Thymus (tissue), 14 donors: ENCODE measurements at places on chromosomes 1 and 21. TPM values are rescaled to one million over a fixed set of nuclear protein-coding genes. Genes with fewer than 3 reads are reported as not detected.

The NBPF6 gene
- not detected for total RNA-seq

The HMCN1 gene
- 0.85 TPM for total RNA-seq

The ST6GALNAC5 gene
- total RNA-seq: 1.4 TPM

The AQP10 gene
- 0.05 TPM for total RNA-seq

The AMY1A gene
- total RNA-seq: 0.05 TPM

The OR2L13 gene
- total RNA-seq: 0.05 TPM

The KCNN3 gene
- total RNA-seq: 1.8 TPM

DNA sequence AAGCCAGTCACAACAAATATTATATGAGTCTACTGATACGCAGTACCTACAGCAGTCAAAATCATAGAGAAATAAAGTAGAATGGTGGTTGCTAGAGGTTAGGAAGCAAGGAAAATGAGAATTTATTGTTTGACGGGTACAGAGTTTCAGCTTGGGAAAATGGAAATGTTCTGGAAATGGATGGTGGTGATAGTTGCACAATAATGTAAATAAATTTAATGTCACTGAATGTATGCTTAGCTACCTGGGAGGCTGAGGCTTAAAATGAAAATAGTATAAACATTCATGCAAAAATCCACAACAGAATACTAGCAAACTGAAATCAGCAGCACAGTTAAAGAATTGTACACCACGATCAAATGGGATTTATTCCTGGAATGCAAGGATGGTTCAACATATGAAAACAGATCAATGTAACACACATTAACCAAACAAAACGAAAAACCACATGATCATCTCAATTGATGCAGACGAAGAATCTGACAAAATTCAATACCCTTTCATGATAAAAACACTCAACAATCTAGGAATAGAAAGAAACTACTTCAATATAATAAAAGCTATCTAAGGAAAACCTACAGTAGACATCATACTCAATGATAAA lies 10.7 kb downstream of the TUT4 start:
- H3K27me3 ChIP-seq: no peaks in the 10 kb centered on the region
- H3K4me1 ChIP-seq: no peaks in the 10 kb centered on the region
- DNase-seq: no peak
- no peaks in the 10 kb centered on the region for H3K36me3 ChIP-seq

DNA sequence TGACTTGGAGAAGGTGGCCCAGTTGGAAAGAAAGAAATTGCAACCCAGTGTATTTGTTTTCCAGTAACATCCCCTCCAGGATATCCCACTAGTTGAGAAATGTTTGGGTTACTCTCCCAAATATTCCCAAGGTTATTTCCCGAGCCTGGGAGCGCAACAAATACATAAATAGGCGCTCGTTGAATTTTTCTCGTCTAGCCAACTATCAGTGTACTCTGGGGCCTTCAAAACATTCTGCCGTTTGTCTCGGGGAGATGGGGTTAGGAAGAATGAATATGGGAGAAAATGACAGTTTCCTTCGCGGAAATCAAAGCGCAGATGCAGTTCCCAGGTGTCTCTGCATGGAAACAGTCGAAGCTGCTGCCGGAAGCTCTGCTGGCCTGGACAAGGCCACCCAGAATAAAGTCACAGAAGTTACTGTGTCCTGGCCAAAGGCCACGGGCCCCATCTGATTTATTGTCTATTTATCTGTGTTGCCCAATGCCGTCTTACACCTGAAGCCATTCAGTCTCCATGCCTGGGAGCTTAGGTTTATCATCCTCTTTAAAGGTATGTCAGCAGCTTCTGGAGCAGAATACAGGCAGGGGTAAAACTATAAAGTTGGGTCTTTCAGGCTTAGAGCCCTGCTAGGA lies 1.0 kb downstream of the C1orf115 start:
- H3K27me3 ChIP-seq: peaks cover 36% of the 10 kb centered on the region
- no peak overlapping the region for H3K27ac ChIP-seq
- no peak for DNase-seq
- H3K4me1 ChIP-seq: peaks cover 5% of the 10 kb centered on the region
- H3K4me3 ChIP-seq: no peak overlapping the region

DNA sequence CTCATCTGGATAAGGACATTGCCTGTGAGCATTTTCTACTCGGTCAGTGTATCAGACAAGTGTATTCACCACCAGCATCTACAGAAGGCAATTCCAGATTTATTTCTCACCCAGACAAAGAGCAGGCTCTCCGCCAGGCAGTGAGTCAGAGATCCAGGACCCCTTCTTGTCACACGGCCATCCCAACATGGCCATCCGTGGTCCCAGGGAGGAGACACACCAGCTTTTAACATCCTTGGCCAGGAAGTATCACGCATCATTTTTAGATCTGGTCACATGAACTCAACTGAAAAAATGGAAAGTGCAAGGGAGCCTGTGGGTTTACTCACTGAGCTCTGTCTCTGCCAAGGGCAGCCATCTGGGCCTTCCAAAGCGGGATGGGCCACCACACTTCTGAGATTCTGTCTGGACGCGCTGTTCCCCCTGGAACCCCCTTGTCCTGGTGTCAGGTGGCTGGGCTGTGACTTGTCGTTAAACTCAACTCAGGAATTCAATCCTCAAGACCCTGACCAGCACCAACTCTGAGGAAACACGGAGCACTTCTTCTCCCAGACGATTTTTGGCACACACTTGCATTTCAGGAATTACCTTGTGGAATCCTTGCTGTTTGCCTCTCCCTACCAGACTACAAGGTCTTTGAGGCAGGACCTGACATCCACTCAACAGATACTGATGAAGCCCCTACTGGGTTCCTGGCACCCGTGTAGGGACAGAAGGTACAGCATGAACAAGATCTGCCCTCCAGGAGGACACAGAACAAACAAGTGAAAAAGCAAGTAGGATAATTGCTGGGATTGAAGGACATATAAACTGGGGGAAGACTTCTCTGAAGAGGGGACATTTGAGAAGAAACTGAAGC lies 21.6 kb upstream of the CCSAP start:
- no peak overlapping the region for H3K27ac ChIP-seq
- H3K4me3 ChIP-seq: no peak overlapping the region
- H3K4me1 ChIP-seq: no peaks in the 10 kb centered on the region
- no peak for DNase-seq

- H3K27me3 ChIP-seq: no peaks in the 10 kb centered on the region
- DNase-seq: no peak
- no peak overlapping the region for H3K27ac ChIP-seq
- H3K4me3 ChIP-seq: no peak overlapping the region
Observed at GRCh38 chr1:86542631-86543030, 4.2 kb upstream of the CLCA4 start.

DNA sequence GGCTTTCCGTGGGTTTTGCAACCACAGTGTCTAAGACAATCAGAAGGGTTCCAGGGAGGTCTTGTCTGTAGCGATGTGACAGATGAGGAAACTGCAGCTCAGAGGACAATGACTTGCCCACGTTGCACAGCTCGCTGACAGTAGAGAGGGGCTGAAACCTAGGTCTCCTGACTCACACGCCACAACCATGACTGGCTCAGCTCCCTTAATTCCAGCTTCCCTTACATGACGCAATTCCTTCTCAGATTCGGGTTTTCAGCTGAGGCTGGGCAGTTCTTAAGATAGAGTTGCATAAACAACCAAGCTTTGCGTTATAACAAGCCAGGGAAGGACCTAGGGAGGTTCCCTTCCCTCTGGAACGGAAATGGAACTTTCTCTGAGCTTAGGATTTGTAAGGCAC lies 36.3 kb downstream of the DHCR24 start:
- H3K27me3 ChIP-seq: no peaks in the 10 kb centered on the region
- DNase-seq: no peak
- H3K36me3 ChIP-seq: peaks cover 11% of the 10 kb centered on the region
- no peaks in the 10 kb centered on the region for H3K4me1 ChIP-seq
- H3K4me3 ChIP-seq: no peak overlapping the region
- H3K27ac ChIP-seq: no peak overlapping the region

- no peaks in the 10 kb centered on the region for H3K36me3 ChIP-seq
- no peak overlapping the region for H3K4me3 ChIP-seq
- no peak overlapping the region for H3K27ac ChIP-seq
- no peaks in the 10 kb centered on the region for H3K27me3 ChIP-seq
Observed at GRCh38 chr1:86303041-86303690, 93.0 kb downstream of the ODF2L start.

- H3K36me3 ChIP-seq: no peaks in the 10 kb centered on the region
- no peaks in the 10 kb centered on the region for H3K4me1 ChIP-seq
- no peak for DNase-seq
Observed at GRCh38 chr1:82091729-82092128, 291.0 kb downstream of the ADGRL2 start.

DNA sequence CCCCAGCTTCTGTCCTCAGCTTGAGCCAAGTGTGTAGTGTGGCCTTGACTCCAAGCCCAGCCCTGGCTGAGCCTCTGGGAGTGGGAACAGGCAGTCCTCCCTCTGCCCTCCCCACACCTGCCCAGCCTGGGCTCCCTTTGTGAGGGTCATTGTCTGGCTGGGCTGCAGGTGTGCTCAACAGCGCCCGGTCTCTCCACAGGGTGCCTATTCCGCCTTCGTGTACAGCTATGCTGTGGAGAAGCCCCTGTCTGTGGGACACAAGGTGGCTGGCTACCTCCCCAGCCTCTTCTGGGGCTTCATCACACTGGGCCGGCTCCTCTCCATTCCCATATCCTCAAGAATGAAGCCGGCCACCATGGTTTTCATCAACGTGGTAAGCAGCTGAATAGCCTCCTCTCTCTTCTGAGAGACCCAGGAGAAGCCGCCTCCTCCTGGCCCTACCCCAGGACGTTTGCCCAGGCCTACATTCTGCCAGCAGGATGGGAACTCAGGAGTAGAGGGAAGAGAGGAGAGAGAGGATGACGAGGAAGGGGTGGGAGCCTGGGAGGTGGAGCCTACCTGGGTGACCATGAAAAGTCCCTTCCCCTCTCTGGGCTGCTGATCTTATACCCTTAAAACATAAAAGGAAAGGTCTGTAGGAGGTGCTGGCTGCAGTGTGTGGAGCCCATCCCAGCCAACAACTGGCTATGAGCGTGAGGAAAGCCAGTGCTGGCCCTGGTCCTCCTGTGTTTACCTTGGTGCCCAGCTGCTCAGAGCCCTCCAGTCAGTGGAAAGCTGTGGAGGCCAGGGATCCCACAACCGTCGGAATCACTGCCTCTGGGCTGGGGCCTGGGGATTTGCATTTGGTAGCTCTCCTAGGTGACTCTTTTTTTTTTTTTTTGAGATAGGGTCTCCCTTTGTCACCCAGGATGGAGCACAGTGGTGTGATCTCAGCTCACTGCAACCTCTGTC lies 45.7 kb downstream of the ELK4 start:
- no peak overlapping the region for H3K4me3 ChIP-seq
- no peak for DNase-seq
- H3K27ac ChIP-seq: no peak overlapping the region

DNA sequence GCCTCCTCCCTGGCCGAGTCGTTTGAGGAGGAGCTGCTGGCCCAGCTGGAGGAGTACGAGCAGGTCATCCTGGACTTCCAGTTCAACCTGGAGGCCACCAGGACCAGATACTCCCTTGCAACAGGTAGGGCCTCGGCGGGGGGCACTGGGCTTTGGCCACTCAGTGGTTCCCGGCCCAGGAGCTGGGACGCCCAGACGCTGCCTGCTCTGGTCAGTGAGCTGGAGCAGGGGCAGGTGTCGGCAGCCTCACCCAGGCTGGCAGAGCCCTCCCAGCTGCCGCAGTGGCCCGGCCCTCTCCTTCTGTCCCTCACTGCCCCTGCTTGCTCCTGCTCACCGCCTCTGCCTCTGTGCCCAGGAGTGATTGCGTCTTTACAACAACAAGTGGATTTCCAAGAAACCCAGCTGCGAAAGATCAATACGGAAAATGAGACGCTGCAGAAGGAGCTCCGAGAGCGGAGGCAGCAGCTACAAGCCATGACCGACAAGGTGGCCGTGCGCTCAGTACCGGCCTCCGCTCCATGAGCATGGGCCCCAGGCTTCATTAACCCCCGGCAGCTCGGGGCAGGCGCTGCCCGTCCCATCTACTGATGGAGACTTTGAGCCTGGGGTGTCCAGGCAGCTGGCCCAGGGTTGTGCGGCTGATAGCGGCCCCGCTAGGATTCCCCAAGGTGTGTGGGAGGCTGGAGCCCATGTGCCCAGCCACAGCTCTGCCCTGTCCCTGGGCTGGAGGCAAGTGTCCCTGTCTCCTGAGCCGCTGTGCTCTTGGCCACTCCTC lies 9.0 kb upstream of the SMIM1 start:
- H3K27ac ChIP-seq: no peak overlapping the region
- H3K36me3 ChIP-seq: no peaks in the 10 kb centered on the region
- no peak overlapping the region for H3K4me3 ChIP-seq
- DNase-seq: no peak
- no peaks in the 10 kb centered on the region for H3K27me3 ChIP-seq
